ENCODE measurements at places on chromosomes 16 and 17. TPM values are rescaled to one million over a fixed set of nuclear protein-coding genes. Genes with fewer than 3 reads are reported as not detected.

The HCFC1R1 gene
- 17.0 TPM for total RNA-seq

The AIPL1 gene
- total RNA-seq: 0.06 TPM

The DRC7 gene
- total RNA-seq: not detected

The LITAFD gene
- total RNA-seq: not detected

The KRT24 gene
- total RNA-seq: not detected

The CMIP gene
- total RNA-seq: 2.5 TPM

The HOXB1 gene
- total RNA-seq: not detected

Data from aortic smooth muscle cell (primary cell).